Stromal cell of bone marrow (primary cell): ENCODE measurements at places on chromosomes 12 and 14.

DNA sequence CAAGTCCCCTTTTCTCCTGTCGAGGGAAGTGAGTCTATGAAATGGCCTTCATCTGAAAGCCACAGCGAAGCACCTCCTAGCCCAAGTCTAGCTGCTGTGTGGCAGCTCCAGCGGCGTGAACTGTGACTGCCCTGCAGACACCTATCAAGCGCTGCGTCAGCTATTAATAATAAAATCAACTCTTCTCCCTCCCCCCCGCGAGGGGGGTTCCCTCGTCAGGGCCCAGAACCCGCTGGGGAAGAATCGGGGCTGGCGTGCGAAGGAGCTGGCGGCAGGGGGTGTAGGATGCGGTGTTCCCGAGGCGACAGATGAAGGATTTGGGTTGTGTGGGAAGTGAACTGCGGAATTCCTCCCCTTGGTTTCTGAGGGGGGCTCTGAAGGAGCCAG lies 662 bp upstream of the ATP2A2 start:
- no peak for DNase-seq

DNA sequence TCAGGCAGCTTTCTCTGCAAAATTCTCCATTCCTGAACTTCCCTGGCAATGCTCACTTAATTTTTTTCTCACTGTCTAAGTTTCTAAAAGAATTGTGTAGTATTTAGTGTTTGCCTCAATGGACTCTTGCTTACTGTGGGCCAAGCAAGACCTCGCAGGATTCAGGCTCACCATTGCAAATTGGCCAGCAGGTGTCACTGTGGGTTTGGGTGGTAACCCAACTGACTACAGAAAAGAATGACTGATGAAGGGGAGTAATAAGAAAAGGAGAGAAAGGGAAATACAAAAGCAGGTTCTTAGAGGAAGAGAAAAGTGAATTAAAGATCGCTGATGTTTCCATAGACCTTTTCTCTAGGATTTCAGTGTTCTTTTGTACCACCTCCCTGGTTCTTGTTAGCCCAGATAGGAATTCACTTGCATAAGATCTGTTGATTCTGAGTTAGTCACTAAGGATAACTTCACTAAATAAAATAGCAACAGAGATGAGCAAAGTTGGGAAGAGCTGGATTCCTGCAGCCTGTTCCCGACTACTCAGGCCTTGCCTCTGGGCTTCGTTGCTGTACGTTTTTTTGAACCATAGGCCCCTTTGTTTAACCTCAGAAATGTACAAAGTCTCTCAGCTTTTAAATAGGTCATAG lies 386.5 kb upstream of the DDHD1 start:
- DNase-seq, result peak; percentile 66

DNA sequence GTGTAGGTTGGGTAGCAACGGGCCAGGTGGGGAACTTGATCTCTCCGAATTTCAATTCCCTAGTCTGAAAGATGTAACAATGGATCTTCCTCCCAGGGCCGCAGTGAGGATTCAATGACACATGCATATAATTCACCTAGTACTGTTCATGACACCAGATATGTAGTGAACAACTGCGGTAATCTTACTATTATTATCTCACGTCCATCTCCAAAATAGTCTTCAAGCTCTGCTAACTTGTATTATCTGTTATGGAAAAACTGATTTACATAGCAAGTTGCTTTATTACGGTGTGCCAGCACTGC lies 26.4 kb downstream of the MOK start:
- DNase-seq, result no peak

DNA sequence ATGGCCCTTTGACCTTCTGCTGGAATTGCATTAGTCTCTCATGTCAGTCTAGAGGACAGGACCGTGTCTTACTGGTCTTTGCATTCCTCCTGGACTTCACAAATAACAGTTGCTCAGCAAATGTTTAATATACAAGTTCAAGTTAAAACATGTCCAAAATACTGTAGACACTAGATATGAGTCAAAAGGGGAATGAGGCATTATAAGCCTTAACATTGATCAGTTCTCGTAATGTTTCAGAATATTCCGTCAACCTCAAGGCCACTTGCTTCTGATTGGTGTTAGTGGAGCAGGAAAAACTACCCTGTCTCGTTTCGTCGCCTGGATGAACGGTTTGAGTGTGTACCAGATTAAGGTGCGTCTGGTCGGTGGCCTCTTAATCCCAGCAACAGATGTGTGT lies 59.9 kb downstream of the HSP90AA1 start:
- no peak for DNase-seq
